T1000 (cell line): ENCODE measurements at places on chromosomes 5 and 9.

GRCh38 chr5:143147902-143148301 is 255.6 kb downstream of the NR3C1 start:
- no peak for DNase-seq

DNA sequence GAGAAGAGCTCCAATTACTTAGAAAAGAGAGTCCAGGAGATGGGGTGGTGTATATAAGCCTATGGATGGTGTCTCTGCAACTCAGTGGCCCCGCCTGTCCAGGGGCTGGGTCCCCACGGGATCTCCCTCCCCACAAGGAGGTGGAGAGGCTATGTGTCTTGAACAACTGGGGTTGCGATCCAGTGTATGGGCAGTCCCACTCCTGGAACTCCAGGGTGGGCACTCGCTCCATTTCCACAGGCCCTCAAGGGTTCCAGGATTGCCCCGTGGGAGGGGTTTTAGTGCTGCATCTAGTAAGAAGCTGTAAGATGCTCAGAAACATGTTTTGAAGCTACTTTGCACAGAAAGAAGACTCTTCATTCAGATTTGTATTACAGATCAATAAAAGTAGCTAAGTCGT is 558 bp upstream of the SMAD5 start:
- DNase-seq, result no peak

DNA sequence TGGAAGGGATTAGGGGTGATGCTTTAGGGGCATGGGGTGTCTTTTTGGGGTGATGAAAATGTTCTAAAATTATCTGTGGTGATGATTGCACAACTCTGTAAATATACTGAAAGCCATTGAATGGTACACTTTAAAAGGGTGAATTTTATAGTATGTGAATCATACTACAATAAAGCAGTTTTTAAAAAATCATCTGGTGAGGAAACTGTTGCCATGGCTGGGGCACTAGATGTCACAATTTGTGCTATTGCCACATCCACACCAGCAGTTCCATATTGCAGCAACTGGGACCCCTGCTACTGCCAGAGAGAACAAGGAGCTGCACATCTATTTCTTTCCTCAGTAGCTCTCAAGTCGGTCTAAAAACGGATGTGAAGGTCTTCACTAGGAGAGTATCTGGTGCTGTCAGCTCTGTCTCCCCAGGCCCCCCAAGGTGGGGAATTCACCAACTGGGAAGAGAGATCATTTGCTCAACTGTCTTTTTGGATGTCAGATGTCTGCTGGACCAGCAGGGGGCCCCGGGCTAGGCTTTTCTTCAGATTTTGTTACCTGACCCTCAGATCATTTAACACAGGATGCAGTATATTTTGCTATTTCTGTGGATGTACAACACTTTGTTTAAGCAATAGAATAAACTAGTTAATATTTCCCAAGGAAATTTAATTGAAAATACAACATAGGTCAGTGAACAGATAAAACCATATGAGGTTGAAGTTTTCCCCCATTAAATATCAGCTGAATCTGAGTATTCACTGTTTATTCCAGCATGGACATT is 13.2 kb downstream of the CMYA5 start:
- DNase-seq, result no peak

DNA sequence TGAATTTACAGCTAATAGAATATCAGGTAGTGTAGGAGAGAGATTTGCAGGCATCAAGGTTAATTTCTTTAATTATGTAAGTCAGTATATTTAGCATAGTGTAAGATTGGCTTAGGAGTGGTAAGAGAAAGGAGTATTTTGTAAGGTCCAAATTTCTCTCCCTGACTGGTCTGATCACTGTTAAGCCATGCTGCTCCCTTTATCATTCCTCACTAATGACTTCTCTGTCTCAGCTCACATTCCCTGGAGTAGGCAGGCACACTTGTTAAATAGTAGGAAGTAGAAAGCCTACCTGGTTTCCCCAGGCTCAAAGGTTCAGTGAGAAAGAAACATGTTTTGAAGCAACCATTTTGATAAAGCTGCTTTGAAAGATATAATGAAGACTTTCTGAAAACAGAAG is 90.7 kb downstream of the SMIM15 start:
- no peak for DNase-seq

DNA sequence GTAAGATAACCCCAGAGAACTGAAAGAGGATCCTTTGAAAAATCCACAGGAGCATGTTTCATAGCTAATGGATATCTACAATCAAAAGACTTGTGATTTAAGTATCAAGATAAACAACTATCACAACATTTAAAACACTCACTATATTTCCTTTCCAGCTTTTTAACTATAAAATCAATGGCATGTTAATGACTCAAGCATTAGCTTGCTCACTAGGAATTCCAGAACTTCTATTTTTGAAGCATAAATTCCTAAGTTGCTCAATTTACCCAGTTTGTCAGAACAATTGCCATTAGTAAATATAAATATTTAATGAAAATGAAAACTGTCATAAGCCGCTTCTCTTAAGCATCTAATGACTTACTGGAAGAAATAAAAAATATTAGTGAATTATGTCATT is 355.3 kb downstream of the PRELID2 start:
- DNase-seq, result no peak

DNA sequence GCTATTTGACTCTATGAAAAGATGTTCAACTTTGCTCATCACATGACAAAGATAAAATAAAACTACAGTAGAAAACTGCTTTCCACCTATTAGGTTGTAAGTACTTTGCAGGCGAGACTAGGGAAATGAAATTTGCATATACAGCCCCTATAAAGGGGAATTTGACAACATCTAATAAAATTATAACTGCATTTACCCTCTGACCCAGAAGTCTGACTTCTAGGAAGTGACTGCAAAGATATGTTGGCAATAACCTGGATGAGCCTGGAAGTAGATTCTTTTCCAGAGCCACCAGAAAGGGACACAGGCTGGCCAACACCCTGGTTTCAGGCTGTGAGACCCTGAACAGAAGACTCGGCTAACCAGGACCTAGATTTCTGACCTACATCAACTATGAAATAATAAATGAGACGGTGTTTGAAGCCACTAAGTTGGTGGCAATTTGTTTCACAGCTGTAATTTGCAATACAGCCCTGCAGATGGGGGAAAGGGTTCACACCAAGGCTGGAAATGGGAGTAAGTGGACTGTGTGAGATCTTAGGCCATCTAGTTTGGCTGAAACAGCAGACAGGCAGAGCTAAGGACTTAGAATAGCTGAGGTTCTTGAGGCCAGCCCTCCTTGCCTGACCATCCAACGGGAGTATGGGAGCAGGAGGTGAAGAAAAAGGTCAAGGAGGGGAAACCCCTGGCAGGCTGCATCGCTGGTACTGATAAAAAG is 106.6 kb downstream of the SIL1 start:
- DNase-seq, result no peak

DNA sequence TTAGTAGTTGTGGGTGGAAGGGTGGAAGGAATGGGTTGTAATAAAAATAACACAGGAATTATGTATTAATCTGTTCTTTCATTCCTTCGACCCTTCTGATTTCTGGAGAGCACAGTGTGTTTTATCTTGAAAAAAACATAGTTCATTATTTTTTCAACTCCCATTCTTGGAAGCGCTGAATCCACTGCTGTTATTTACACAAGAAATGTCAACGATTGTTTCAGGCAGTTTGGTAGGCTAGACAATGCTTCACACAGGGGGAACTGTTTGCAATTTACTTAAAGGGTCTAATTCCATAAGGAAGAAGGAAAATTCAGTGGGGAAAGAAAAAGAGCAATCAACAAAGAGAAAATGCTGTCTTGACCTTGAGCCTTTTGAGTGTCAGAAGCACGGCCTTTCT is 142.9 kb downstream of the TLE1 start:
- DNase-seq, result no peak

DNA sequence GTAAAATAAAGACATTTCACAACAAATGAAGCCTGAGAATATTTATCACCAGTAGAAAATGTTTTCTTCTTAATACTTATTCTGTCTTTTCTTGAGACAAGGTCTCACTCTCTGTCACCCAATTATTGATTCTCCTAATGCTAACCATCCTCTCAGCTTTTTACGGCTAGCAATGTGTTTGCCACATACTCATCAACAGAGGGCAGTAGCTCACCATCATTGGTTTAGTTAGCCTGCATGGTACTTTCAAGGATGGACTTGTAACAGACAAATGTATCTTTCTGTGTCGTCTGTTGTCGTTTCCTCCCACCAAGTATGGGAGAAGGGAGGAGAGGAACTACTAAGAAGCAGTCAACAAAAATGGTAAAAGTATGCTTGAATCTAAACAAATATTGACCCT is 5.9 kb upstream of the ACO1 start:
- DNase-seq, result no peak

DNA sequence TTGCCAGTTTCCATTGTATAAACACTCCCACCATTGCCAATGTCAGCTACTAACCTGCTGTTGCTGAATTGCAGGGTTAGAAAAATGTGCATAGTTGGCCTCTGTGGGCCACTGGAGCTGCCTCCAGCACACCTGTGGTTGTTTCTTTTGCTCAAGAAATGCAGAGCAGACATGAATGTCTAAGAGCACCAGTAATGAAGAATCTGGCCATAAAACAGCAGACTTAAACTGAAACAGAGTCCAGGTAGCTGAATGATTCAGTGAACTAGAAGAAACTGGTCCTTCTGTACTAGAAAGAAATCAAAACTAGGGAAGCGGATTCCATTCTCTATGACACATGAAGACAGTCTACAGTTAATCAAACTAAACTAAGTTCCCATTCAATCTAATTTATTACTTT is 48.2 kb downstream of the NUDT12 start:
- DNase-seq, result no peak

DNA sequence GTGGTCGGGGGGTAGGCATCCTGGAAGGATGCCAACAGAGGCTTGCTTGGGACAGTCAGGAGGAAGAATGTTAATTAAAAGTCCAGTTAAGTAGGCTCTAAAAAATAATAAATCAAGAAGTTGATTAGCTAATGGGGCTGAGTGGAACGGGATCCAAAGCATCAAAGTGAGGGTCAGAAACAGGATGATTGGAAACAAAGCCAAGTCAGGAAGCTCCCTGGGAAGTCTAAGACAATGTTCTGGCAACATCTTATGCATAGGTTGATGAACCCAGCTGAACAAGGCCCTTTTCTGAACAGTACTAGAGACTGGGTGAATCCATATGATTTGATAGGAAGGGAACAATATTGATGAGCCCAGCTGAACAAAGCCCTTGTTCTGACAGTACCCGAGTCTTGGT is 50.2 kb upstream of the STARD4 start:
- DNase-seq, result no peak

- DNase-seq, result peak; percentile 55
Measured at GRCh38 chr5:172931001-172931536, 28.2 kb upstream of the RPL26L1 start.

GRCh38 chr5:78232163-78232562 is 62.3 kb downstream of the AP3B1 start:
- DNase-seq, result no peak

DNA sequence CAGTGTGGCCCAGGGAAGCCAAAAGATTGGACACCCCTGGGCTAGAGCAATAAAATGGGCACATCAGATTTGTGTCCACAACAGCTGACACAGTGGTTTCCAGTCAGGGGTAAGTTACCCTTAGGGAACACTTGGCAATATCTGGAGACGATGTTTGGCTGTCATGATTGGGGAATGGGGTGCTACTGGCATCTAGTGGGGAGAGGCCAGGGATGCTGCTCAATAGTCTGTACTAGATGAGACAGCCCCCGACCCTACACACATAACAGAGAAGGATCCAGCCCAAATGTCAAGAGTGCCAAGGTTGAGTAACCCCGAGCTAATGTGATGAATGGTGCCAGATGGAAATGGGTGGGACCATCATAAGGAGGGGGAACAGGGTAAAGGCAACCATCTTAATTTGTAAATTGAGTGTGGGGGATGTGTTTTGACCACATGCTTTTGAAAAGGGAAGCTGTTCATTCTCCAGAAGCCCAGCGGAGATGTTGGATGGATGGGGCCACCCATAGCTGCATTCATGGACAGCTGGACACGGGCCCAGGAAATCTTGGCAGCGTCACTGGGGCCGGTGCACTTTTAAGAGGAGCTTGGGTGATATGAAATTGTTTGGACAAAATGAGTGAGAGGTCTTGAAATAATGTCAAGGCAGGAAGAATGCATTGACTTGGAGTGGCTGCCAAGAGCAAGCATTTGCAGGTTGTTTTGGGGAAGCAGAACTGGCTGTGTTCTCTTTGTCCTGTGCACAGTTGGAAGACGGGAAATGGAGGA is 33.4 kb downstream of the SYK start:
- no peak for DNase-seq

DNA sequence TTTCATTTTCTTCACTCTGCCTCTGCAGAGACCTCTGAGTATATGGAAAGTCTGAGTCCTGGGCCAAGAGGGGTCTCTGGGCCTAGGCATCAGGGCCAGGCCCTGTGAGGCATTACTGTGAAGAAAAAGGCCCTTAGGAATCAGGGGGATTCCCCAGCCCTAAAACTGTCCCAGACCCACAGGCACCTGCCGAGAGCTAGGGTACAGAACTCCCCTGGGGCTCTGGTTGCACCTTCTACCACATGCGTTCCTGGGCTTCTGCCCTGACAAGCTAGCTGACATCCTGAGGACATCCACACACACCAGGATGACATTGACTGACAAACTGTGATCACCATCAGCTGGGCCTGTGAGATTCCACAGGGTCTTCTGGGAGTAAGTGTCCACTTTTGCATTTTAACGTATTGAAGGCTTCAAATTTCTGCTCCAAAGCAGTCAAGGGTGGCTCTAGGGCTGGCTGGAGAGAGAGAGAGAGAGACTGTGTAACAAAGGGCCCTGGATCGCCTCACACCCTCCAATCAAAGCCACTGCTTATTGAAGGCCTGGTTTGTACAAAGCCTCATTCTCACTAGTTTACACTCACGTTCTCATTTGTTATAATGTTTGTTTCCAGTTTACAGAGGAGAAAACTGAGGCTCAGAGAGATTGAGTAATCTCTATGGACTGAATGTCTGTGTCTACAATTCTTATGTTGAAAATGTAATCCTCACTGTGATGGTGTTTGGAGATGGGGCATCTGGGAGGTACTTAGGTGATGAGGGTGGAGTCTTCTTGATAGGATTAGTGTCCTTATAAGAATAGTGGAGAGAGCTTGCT is 45.1 kb downstream of the TGFBI start:
- no peak for DNase-seq

DNA sequence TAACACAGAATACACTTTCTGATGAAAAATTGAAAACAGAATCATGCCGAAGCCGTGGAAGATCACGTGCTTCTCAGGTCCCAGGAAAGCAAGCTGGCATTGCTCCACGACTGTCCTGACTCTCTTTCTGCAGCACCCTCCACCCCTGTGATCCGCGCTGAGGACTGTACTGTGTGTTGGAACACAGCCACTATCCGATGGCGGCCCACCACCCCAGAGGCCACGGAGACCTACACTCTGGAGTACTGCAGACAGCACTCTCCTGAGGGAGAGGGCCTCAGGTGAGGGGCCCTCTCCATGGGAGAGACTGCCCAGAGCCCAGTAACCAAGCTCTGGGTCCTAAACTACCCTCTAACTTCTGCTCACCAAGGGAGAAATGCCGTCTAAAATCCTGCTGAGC is 73.3 kb downstream of the CMYA5 start:
- no peak for DNase-seq

DNA sequence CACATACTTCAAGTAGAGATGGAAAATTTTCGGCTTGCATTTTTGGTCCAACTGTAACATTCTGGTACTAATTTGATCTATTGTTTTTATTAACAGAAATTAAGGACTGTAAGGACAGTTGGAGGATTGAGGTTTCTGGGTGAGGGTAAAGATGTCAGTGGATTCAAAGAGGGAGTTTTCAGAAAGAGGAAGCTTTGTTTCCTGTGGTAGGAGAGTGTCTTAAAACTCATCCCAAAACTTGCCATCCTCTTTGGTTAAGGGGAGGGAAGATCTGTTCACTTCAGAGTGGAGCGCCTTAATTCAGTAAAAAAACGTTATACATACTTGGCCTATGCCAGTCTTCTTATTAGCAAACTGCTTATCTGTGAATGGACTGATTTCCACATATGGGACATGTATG is 13.8 kb downstream of the CNTRL start:
- no peak for DNase-seq
